ENCODE measurements at places on chromosomes 2 and 18.

- no peak for DNase-seq
These were observed 98.6 kb upstream of the NFU1 start for GRCh38 chr2:69535817-69536241.

DNA sequence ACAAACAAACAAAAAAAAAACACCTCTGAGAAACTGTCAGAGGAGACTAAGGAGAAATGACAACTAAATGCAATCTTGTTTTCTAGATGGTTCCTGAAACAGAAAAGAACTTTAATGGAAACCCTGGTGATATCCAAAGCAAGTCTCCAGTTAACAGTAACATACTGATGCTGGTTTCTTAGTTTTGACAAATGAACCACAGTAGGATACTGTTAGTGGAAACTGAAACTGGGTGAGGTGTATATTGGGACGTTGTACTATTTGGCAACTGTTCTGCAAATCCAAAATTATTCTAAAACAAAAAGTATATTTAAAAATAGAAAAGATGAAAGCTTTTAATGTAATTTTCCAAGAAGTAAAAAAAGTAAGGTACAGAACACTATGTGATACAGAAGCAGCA, 11.4 kb downstream of the SESTD1 start:
- no peak for DNase-seq

DNA sequence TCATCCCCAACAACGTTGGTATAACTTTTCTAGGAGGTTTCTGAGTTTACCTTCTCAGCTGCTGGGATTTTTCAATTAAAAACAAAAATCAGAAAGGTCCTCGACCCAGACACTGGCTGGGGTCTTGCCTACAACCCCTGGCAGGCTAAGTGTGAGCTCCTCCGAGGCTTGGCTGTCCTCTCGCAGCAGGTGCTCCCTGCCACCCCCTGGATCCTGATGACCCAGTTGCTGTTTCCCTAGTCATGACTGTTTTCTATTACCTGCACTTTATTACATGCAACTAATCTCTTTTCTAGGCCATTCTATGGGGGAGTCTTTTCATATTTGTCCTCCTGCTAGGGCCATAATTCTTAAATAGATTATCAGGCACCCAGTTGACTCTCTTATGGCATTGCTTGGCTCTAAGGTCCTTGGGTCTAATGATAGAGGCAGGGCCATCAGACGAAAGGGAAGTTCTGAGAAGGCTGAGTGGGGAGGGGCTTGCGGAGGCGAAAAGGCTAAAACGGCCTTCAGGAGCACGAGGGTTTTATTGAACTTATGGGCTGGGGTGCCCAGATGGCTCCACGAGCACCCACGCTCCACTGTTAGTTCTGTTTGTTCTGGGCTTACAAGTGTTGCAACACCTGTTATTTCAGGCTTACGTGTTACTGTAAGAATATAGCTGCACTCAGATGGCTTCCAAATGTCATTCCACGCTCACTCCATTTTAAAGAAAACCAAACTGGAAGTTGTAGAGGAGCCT, 166.0 kb downstream of the NCK2 start:
- no peak for DNase-seq

DNA sequence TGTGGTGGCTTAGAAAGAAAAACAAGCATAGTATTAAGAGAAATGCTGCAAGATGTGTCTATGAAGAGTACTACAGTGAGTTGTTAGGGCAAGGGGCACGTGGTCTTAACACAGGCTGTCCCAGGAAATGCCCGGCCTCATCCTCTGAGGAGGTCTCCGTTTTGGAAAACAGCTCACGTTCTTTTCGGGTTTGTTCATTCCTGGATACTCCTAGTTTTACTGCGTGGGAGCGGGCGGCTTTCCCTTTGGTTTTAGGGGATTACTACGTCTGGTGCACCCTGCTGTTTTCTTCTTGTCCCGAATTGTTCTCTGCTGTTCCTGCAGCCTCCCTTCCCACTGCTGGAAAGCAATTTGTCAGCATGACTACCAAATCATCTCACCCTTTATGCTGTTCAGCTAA, 55.5 kb upstream of the RAB6D start:
- DNase-seq, result no peak

DNA sequence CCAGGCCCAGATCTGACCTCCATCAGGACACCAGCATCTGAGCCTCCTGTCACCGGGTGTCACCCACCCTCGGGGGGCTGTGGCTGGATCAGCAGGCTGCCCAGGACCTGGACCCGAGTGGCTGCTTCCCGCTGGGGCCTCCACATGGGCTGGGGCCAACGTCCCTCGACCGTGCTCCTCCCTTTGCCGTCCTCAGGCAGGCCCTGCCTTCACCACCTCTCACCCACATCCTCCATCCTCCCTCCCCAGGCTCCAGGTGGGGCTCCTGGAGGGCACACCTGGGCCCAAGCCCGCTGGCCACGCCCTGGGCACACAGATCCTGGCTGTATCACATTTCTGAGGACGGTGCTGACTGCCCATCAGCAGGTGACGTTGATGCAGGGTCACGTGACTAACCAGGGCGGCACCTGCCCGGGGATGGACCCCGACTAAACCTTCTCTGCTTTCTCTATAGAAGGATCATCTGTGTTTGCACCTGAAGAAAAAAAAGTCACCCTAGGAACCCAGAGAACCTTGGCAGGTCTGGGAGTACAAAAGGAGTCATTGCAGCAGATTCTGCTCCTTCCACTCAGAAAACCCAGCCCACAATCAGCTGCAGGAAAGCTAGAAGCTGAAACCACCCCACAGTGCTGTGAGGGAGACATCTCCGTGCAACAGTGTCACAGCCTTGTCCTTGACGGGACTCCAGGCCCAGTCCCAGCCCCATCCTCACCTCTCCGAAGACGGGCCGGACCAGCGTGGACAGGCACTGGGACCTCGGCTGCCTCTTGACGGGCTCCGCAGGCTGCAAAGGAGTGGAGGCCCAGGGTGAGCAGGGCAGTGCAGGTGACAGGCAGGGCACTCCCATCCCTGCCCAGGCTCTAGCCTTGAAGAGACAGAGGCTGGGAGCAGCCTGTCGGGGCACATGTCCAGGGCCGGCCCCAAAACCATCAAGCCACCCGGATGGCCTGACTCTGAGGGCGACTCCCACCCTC, 11.2 kb downstream of the STK25 start:
- DNase-seq, result no peak

GRCh38 chr2:196104066-196104465, 35.4 kb upstream of the DNAH7 start:
- DNase-seq, result no peak

- no peak for DNase-seq
These were observed 1145.7 kb upstream of the NXPH2 start for GRCh38 chr2:139925903-139926302.

DNA sequence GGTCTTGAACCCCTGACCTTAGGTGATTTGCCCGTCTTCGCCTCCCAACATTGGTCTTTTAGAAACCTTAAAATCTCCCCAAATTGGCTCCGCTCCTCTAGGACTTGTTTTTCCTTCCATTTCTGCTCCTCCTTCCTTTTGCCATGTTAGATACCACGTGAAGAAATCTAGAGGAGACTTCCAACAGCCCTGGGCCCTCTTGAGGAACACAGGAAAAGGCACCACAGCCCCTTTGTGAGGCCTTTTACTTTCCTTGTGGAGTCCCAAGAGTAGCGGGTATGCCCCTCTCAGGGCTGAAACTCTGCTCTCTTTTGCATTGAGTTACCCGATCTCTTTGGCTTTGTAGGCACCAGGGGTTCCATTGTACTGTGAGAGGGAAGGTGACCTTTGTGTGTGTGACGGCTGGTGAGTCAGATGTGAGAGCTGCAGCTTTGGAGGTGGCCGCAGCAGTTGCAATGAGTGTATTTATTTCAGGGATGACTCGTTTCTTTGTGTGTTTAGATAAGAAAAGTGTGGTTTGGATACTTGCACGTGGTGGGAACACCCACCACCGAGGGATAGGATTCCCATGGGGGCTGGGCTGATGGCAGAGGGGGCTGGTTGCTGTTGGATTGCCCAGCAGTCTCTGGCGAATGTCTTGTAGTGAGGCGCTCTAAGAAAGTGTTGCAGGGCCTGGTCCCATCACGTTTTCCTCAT, 218.4 kb upstream of the HS6ST1 start:
- DNase-seq, result no peak

DNA sequence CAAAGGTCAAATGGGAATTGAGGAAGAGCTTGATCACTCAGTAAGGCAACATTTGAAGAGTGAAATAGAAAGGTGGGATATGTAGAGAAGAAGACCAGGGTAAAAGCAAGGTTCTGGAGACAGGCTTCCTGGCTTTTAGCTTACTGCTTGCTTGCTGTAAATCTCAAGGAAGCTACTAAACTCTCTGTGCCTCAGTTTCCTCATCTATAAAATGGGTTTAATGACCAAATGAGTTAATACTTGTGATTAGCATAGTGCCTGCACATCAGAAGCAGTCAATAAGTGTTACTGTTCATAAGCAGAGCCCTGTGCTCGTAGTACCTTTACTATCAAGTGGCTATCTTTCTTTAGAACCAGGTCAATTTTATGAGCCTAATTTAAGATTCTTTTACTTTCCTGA, 222.2 kb upstream of the ITGA4 start:
- DNase-seq, result no peak

- no peak for DNase-seq
These were observed 66.3 kb downstream of the CDK15 start for GRCh38 chr2:201872591-201872990.

- no peak for DNase-seq
These were observed 277.0 kb upstream of the MAP2 start for GRCh38 chr2:209146682-209147320.

DNA sequence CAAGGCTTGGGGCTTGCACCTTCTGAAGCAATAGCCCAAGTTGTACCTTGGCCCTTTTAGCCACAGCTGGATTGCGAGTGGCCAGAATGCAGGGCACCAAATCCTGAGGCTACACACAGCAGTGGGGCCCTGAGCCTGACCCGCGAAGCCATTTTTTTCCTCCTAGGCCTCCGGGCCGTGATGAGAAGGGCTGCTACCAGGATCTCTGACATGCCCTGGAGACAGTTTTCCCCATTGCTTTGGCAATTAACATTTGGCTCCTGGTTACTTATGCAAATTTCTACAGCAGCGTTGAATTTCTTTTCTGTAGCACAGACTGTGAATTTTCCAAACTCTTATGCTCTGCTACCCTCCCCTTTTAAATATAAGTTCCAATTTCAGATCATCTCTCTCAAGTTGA, 54.5 kb downstream of the MOCOS start:
- DNase-seq, result no peak

DNA sequence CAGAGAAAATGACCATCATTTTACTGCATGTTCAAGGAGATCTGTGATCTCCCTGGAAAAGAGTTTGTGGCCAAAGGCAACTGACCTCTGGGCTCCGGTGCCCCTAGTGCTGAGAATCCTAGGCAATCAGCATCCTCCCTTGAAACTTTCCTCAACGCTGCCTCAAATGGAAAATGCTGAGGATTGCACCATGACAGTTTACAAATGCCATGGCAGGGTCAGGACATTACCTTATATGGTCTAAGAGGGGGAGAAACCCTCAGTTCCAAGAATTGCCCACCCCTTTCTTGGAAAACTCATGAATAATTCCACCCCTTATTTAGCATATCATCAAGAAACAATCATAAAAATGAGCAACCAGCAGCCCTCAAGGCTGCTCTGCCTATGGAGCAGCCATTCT, 48.3 kb downstream of the ALPK2 start:
- no peak for DNase-seq

- no peak for DNase-seq
These were observed 36.4 kb downstream of the FAM168B start for GRCh38 chr2:131056932-131057287.

- no peak for DNase-seq
These were observed 64.7 kb upstream of the MAPRE2 start for GRCh38 chr18:34976534-34976898.

DNA sequence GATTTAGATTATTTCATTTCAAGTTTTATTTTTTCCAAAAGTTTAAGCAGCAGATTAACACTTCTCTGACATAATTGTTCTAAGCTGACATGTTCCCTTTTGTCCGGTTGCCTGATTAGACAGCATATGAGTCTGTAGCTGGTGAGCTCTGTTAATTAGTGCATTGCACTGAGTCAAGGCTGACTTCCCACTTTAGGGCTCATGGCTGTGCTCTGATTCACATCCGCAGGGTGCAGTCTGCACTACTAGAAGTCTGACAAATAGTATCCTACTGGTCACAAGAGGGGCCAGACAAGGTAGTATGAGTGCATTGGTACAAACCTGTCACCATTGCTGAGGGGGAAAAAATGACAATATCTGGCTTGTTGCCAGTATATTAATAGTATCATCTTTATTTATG, 443.9 kb upstream of the ZNF804A start:
- DNase-seq, result no peak

DNA sequence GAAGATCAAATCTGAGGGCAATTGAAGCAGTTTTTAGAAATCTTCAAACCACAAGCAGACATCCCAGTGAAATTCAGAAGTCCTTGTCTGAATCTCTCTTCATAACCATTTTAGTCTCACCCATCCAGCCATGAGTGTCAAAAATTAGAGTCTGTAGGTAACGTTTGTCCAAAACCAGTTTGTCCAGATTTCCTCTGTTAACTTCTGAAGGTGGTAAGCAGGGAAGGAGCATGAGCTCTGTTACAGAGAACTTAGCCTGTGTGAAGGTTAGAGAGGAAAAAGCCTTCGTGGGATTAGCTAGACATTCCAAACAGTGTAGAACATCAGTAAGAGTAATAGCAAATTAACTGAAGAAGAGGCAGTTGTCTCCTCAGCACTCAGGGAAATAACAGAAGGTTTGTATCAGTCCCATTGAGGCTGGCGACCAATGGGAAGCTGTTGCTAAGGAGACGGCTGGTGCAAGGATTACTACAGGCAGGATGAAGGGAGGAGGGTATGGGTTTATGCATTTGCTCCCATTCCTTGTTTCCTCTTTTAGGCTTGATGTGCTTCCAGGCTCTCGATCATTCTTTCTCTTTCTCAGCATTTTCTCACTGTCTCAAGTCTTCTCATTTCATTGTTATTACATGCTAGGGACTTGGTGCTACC, 8.7 kb upstream of the GPR155 start:
- DNase-seq, result no peak

GRCh38 chr2:207473049-207473930, 56.5 kb upstream of the CREB1 start:
- peak; percentile 13 for DNase-seq

DNA sequence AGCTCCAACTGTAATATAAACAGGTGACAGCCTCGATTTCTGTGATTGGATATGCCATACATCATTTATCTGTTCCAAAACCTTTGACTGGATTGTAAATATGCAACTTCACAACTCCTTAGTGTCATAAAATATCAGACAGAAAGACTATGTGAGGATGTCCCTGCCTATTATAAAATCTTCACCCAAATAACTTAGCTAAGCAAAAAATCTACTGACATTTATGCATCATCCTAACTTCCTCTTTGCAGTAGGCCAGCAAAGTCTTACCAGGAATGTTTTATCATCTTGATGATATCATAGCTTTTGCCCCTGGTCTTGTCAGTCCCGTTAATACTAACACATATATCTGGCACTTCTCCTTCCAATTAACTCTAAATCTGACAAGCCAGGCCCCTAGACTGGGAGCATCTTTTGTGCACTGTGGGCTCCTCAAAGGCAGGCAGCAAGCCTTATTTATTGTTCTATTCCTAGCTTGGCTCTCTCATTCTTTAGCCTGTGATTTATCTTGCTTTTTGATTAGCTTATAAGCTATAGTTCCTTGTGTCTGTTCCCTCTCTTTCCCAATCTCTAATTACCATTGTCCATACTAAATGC, 356.5 kb upstream of the HNMT start:
- DNase-seq, result no peak

- no peak for DNase-seq
These were observed 80.0 kb downstream of the RHBDD1 start for GRCh38 chr2:226915846-226916360.
